HuH-7 (cell line): ENCODE measurements at places on chromosomes 11 and 22.

- no peak for DNase-seq
Observed at GRCh38 chr11:100719809-100720221, 32.7 kb downstream of the ARHGAP42 start.

GRCh38 chr22:27270818-27271510 lies 530.6 kb downstream of the MN1 start:
- DNase-seq = no peak

DNA sequence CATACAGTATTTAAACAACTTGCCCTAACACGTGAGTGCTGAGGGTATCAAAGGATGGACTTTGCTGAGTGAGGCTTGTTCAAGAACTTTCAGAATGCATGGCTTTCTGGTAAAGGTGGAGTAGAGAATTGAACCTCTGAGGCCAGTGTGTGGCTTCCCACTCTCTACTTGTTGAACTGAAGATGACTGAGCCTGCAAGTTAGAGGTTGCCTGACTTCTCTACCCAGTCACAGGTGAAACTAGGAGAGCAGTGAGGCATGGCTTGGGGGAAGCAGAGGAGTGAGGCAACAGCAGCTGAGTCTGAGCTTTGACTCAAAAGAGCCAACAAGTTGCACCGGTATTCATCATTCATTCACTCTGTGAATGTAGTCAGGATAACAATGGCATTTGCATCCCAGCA lies 256.4 kb upstream of the SESN3 start:
- DNase-seq = no peak

DNA sequence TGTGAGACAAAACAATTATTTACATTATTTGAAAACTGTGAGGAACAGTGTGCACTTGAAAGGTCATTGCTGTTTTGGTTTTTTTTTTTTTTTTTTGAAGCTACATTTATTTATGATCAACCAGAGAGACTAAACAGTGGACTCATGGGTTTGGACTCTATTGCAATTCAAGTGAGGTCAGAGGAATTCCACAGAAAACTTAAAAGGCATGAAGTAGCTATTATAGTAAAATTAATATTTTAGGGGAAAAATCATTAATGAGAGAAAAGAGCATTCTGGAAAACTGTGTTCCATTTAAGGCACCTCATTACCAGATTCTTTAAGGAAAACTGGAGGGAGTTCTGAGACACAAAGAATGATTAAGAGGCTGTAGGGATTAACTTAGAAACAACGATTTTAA lies 102.8 kb downstream of the WNT11 start:
- DNase-seq = no peak

DNA sequence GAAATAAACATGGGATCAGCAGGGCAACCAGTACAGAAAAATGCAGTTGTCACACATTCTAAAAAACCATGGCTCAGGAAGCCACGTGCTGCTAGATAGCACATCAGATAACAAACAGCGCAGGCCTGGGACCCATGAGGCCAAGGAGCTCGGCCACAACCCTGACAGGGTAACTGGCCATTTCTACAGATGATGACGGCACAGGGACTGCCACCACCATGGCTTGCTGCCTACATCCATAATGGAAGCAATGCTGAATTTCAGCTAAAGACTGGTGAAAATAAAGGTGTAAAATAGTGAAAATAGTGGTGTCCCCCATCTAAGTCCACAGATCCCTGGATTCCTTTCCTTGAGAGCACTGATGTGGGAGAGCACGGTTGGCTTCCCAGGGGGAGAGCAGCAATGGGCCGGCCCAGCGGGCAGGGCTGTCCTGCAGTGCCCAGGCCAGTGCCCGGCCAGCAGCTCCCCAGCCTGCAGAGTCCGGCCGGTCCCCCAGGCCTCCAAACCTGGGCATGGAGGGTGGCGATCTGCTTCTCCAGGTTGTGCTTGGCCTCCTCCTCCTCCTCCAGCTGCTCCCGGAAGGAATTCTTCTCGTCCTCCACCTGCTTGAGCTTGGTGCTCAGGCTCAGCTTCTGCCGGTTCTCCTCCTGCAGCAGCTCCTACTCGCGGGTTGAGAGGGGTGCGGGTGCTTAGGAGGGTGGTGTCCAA lies 40.0 kb downstream of the APOL1 start:
- DNase-seq = no peak

GRCh38 chr11:108703916-108704315 lies 39.0 kb downstream of the DDX10 start:
- DNase-seq = no peak

GRCh38 chr22:44555046-44555445 lies 57.0 kb upstream of the RTL6 start:
- no peak for DNase-seq

GRCh38 chr22:19719488-19720021 lies 3.8 kb upstream of the GP1BB start:
- DNase-seq = no peak

GRCh38 chr11:10350334-10350733 lies 45.5 kb downstream of the ADM start:
- DNase-seq = no peak
